Transverse colon (tissue), 4 donors: ENCODE measurements at places on chromosomes 6 and 20. TPM values are rescaled to one million over a fixed set of nuclear protein-coding genes. Genes with fewer than 3 reads are reported as not detected.
A peak's percentile ranks its signal among the peaks of the same experiment; 100 is the strongest.

PTCHD4 gene
- total RNA-seq: 0.16 TPM

KCNQ5 gene
- total RNA-seq: 0.14 TPM

GRCh38 chr20:63033794-63034709 is 27.3 kb upstream of the BHLHE23 start:
- no peaks in the 10 kb centered on the region for H3K4me1 ChIP-seq
- H3K27me3 ChIP-seq: peaks cover 83% of the 10 kb centered on the region
- DNase-seq: no peak

GRCh38 chr6:135030532-135031178 is 24.0 kb downstream of the HBS1L start:
- no peaks in the 10 kb centered on the region for H3K4me1 ChIP-seq
- no peak overlapping the region for H3K27ac ChIP-seq
- H3K27me3 ChIP-seq: no peaks in the 10 kb centered on the region
- no peak overlapping the region for H3K4me3 ChIP-seq
- no peak for DNase-seq

POM121L2 gene
- total RNA-seq: not detected

DNA sequence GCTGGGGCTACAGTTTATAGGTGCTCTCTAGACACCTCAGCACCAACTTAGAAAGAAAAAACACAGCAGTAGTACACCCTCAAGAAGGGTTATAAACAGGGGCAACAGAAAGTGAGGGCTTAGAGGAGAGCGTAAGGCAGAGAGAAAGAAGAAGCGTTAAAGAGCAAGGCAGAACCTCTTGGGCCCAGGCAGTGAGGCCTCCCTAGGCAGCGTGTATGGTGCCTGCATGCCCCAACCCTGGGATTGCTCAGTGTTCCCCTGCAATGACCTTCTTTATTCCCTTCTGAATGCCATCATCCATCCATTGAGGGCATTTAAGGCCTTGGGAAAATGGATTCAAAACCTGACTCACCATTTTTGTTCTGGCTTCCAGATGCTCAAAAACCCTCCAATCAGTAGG is 130.0 kb upstream of the ARG1 start:
- DNase-seq: no peak
- H3K36me3 ChIP-seq: no peaks in the 10 kb centered on the region
- no peaks in the 10 kb centered on the region for H3K27me3 ChIP-seq
- no peak overlapping the region for H3K27ac ChIP-seq
- H3K4me3 ChIP-seq: no peak overlapping the region

- no peak overlapping the region for H3K27ac ChIP-seq
- no peaks in the 10 kb centered on the region for H3K4me1 ChIP-seq
- no peak overlapping the region for H3K4me3 ChIP-seq
- no peaks in the 10 kb centered on the region for H3K36me3 ChIP-seq
- H3K27me3 ChIP-seq: no peaks in the 10 kb centered on the region
Observed at GRCh38 chr6:136014454-136015437, 163.2 kb downstream of the PDE7B start.

DNA sequence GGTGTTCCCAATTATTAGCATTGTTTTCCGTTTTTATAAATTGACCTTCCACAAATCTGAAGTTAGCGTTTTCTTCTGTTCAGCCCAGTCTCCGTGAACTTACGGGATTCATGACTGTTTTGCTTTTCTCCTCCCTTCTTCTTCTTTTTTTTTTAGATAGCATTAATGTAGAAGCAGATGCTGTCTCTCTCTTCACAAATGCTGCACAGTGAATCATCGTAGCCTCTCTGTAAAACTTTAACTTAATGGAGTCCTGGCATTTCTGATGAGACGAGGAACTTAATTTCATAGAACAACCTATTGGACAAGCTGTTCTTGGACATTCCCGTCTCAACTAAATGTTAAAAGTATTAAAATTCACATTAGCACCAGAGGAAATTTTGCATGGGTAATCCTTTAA is 138.0 kb upstream of the EEF1E1 start:
- H3K4me1 ChIP-seq: no peaks in the 10 kb centered on the region
- H3K27me3 ChIP-seq: peaks cover 9% of the 10 kb centered on the region
- no peak for DNase-seq

DNA sequence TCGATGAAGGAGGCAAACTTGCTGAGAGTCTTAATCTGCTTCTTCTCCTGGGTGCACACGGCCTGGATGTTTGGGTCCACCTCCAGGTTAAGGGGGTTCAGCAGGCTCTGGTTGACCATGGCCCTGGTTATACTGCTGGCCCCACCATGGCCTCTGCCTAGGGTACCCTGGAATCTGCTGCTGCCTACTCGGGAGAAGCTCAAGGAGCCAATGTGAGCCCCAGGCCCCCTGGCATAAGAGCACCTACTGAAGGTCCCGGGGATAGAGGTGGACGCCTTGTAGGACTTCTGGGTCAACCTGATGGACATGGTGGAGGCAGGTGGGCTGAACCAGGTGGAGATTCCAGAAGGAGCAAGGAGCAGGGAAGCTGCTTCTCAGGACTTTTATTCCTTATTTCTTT is 17.9 kb upstream of the FKBP1C start:
- H3K4me3 ChIP-seq: no peak overlapping the region
- H3K27ac ChIP-seq: no peak overlapping the region
- DNase-seq: no peak
- H3K27me3 ChIP-seq: no peaks in the 10 kb centered on the region
- no peaks in the 10 kb centered on the region for H3K36me3 ChIP-seq

- no peaks in the 10 kb centered on the region for H3K27me3 ChIP-seq
- H3K36me3 ChIP-seq: no peaks in the 10 kb centered on the region
- no peak for DNase-seq
Observed at GRCh38 chr6:56922645-56923044, 32.3 kb upstream of the BEND6 start.

GRCh38 chr6:42407379-42407778 is 44.3 kb downstream of the TRERF1 start:
- peaks cover 25% of the 10 kb centered on the region for H3K4me1 ChIP-seq
- H3K4me3 ChIP-seq: no peak overlapping the region
- H3K27me3 ChIP-seq: no peaks in the 10 kb centered on the region
- H3K36me3 ChIP-seq: no peaks in the 10 kb centered on the region

DNA sequence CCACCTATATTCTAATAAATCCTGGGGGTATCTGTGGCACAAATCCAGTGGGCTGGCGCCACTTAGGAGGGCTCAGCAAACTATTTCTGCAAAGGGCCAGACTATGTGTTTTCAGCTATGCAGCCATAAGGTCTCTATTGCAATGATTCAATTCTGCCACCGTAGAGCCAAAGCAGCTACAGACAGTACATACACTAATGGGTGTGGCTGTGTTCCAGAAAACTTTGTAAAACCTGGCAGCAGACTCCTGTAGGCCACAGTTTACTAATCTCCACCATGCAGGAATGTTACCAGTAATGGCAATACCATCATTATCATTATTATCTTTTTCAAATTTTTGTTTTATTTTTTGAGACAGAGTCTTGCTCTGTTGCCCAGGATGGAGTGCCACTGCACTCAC is 65.7 kb downstream of the SULF2 start:
- no peak overlapping the region for H3K27ac ChIP-seq
- H3K4me3 ChIP-seq: no peak overlapping the region
- H3K4me1 ChIP-seq: peaks cover 5% of the 10 kb centered on the region
- no peak for DNase-seq

GRCh38 chr6:144920391-144920961 is 635.3 kb downstream of the UTRN start:
- no peak overlapping the region for H3K4me3 ChIP-seq
- H3K4me1 ChIP-seq: no peaks in the 10 kb centered on the region
- H3K27me3 ChIP-seq: no peaks in the 10 kb centered on the region
- DNase-seq: no peak
- no peaks in the 10 kb centered on the region for H3K36me3 ChIP-seq

GRCh38 chr20:298776-299391 is 1.5 kb downstream of the ZCCHC3 start:
- H3K36me3 ChIP-seq: no peaks in the 10 kb centered on the region
- peak overlapping the region; percentile 100 for H3K27ac ChIP-seq
- H3K4me1 ChIP-seq: peaks cover 36% of the 10 kb centered on the region
- no peak for DNase-seq

CGA gene
- total RNA-seq: not detected

- no peak overlapping the region for H3K27ac ChIP-seq
- no peaks in the 10 kb centered on the region for H3K4me1 ChIP-seq
- no peaks in the 10 kb centered on the region for H3K36me3 ChIP-seq
- DNase-seq: no peak
Observed at GRCh38 chr20:5469111-5469510, 152.4 kb upstream of the PROKR2 start.

DNA sequence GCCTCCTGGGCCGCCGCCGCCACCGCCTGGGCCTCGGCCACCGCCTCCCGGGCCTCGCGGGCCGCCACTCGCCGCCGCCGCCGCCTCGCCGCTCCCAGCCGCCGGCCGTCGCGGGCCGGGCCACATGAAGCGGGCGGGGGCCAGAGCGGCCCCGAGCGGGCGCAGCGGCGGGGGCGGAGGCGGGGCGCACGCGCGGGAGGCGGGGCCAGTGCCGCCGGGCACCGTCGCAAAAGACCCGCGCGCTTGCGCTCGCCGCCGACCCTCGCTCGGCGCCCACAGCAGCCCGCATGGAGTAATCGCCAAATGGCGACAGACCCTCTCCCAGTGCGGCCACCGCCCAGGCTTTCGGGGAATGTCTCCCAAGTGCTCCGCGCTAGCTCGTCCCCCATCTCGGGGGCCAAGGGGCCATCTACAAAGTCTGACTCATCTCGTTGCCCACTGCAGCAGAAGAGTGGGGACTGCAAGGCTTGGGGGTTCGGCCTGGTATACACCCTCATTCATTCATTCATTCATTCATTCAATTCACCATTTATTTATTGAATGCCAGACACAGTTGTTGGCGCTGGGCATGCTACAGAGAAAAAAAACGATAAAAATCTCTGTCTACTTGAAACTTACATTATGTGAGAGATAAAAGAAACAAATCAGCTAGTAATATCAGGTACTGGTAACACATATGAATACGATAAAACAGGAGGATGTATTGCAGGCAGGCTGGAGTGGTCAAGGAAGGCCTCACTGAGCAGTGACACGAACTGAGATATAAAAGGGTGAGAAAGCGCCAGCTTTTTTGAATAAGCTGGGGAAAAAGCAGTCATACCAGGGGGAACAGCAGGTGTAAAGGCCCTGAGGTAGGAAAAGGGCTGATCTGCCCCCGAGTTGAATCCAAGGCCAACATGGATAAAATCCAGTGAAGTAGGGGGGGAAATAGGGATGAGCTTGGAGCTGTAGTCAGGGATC is at the start of gene B4GALT5:
Gene B4GALT5, minus strand, starts transcription at position 126 of the 960 bp plus-strand sequence. CDS start 188 bp downstream, outside the sequence.
- no peaks in the 10 kb centered on the region for H3K36me3 ChIP-seq
- H3K4me1 ChIP-seq: peaks cover 32% of the 10 kb centered on the region
- peak within 1 kb of the TSS; percentile 97 for H3K27ac ChIP-seq

ZBP1 gene
- 4.4 TPM for total RNA-seq

GRCh38 chr6:50056242-50056641 is 6.5 kb upstream of the DEFB112 start:
- H3K27me3 ChIP-seq: no peaks in the 10 kb centered on the region
- H3K36me3 ChIP-seq: no peaks in the 10 kb centered on the region
- no peak for DNase-seq

PKIB gene
- 45.2 TPM for total RNA-seq

DNA sequence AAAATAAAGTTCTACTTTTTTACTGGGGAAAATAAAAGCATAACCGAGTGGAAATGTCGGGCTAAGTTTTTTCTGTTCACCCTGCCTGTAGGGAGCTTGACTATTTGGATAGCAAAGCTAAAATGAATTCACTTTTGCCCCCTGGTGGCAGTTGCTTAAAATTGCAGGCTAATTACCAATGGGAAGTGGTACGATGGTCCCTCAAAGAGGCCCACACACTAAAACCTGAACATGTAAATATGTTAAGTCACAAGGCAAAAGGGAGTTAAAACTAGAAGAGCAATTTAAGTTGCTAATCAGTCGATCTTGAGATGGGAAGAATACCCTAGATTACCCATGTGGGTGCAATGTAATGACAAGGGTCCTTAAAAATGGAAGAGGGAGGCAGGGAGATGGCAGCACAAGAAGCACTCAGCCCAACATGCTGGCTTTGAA is 916 bp upstream of the SUN5 start:
- no peak overlapping the region for H3K4me3 ChIP-seq
- no peaks in the 10 kb centered on the region for H3K4me1 ChIP-seq
- H3K27ac ChIP-seq: no peak overlapping the region
- DNase-seq: no peak

GRCh38 chr6:61562098-61562497 is 723.9 kb downstream of the KHDRBS2 start:
- H3K27ac ChIP-seq: no peak overlapping the region
- no peaks in the 10 kb centered on the region for H3K36me3 ChIP-seq
- DNase-seq: no peak
- no peaks in the 10 kb centered on the region for H3K4me1 ChIP-seq
- no peaks in the 10 kb centered on the region for H3K27me3 ChIP-seq
